Hepatic stellate cell (primary cell): ENCODE measurements at places on chromosomes 3 and 15.

- no peak for DNase-seq
These were observed 46.5 kb upstream of the SACM1L start for GRCh38 chr3:45642731-45643152.

DNA sequence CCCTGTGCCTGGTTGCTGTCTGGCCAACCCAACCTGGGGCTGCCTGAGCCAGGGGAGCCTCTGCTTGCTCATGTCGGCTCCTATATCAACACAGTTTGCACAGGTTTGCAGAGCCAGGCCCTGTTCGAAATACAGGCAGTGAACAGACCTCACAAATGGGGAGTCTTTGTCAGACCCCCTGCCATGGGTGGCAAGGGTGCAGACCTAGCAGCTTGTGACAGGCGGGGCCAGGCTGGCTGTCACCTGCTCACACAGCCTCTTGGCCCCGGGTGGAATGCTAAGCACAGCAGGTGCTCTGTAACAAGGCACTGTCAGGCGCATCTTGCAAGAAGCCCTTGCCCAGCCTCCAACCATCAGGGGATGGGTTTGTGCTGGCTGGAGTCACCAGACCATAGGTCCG is 47.3 kb downstream of the BDH1 start:
- no peak for DNase-seq

DNA sequence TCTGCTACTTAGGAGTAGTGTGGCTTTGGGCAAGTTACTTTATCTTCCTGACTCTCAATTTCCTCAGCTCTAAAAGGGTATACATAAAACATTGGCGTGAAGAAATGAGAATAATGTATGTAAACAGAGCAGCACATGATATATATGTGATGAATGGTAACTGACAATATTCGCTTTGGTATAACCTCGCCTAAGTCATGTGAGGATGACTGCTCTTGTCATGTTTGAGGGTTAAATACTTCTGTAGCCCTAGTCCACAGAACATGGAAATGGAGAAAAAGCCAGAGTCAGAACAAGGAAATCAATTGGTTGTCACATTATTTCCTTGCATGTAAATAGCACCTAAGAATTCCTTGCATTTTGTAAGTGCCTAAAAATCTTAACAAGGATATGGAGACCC is 25.0 kb downstream of the CHP1 start:
- no peak for DNase-seq

GRCh38 chr3:174821477-174821876 is 37.7 kb upstream of the NAALADL2 start:
- no peak for DNase-seq

- no peak for DNase-seq
These were observed 163.0 kb downstream of the TNIK start for GRCh38 chr3:171297207-171297606.

DNA sequence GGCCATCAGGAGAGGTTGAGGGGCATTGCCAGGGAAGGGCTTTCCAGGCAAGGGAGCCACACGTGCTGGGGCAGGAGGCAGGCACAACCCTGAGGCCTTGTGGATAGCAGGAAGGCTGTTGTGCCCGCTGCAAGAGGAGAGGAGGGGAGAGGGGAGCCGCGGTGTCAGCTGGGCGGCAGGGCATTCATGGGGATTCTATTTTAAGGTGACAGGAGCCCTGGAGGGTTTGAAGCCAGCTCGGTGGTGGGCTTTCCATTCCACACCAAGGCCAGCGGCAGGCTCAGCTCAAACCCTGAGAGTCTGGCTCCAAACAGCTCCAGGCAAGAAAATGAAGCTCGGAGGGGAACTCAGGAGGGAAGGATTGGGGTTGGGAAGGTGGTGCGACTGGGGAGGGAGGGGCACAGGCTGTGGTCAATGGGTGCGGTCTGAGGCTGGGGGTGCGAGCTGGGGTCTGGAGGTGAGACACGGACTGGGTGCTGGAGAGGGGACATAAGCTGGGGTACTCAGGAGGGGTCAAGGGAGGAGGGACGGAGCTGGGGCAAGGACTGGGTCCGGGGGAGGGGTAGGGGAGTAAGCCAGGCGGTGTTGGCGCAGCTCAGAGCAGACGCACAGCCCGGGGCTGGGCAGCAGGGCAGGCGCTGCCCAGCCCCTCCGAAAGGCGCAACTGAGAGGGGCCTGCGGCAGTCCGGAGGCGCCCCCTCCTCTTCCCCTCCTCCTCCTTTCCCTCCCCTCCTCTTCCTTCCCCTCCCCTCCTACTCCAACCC is 43.4 kb downstream of the TPRA1 start:
- DNase-seq, result peak; percentile 39

DNA sequence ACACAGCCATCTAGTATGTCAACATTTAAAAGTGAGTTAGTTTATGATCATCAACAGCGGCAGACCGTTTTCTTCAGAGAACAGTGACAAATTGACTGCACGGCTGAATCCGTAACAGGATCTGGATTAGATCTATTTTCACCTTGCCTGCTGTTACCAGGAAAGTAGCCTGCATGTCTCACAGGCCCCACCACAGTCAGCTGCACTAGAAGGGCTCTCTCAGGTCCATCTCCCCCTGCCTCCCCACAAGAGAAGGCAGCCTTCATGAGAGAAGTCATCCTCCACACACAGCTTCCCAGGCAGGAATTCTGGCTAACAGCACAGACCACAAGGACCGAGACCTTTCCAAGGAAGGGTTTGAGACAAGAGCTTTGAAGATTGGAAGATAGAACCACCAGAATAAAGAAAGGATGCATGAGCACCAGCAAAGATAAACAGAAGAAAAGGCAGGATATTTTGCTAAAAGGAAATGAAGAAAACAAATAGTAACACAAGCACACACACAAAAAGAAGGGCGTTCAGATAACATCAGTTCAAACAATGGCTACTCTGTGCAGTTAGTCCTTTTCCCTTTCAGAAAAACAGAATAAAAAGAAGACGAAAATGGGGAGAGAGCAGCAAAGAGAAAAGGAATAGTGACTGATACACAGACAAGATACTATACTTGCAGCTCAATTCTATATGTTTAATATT is 127.5 kb downstream of the SNRK start:
- DNase-seq, result no peak
